ENCODE measurements at places on chromosomes 2 and 18. TPM values are rescaled to one million over a fixed set of nuclear protein-coding genes. Genes with fewer than 3 reads are reported as not detected.

GRCh38 chr2:113176696-113177355 is 3.1 kb downstream of the PSD4 start:
- no peak for DNase-seq

Gene ICA1L
- 8.7 TPM for total RNA-seq

Gene COL3A1
- 3.8 TPM for total RNA-seq

DNA sequence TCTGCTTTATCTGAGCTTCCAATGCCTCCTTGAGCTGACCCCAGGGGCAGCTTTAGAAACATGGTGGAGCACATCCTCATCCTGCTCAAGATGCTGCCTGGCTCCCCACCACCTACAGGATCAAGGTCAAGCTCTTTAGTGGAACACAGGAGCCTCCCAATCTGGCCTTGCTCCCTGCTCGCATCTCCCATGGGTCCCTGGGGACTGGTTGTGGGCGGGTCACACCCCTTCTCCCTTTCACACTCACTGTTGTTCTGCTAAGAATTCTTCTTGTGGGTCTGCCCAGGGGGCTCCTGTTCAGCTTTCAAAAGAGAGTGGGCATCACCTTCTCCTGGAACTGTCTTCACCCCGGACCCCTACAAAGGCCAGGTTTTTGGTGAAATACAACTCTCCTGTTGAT is 8.4 kb upstream of the NT5DC4 start:
- no peak for DNase-seq

Gene EDAR
- total RNA-seq = 0.38 TPM

- DNase-seq = no peak
Measured at GRCh38 chr18:9865764-9866490, 19.8 kb upstream of the TXNDC2 start.

Gene AQP12A
- total RNA-seq = not detected

- peak; percentile 72 for DNase-seq
Measured at GRCh38 chr2:234091432-234091879, 41.0 kb downstream of the SPP2 start.

DNA sequence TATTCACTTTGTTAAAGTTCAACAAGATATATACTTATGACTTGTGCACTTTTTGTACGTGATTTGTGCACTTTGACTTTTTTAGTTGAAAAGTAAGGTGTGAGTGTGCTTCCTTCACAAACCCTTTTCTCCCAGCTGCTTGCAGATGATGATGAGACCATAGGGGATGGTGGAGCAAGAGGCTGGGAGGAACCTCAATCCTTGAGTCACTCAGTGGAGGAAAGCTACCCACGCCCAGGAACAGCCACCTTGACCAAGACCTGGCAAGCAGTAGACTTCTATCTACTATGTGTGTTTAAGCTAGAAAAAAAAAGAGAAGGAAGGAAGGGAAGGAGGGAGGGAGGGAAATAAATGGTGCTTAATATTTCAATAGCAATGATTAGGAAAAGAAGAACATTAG is 25.2 kb upstream of the TAF1B start:
- peak; percentile 38 for DNase-seq

DNA sequence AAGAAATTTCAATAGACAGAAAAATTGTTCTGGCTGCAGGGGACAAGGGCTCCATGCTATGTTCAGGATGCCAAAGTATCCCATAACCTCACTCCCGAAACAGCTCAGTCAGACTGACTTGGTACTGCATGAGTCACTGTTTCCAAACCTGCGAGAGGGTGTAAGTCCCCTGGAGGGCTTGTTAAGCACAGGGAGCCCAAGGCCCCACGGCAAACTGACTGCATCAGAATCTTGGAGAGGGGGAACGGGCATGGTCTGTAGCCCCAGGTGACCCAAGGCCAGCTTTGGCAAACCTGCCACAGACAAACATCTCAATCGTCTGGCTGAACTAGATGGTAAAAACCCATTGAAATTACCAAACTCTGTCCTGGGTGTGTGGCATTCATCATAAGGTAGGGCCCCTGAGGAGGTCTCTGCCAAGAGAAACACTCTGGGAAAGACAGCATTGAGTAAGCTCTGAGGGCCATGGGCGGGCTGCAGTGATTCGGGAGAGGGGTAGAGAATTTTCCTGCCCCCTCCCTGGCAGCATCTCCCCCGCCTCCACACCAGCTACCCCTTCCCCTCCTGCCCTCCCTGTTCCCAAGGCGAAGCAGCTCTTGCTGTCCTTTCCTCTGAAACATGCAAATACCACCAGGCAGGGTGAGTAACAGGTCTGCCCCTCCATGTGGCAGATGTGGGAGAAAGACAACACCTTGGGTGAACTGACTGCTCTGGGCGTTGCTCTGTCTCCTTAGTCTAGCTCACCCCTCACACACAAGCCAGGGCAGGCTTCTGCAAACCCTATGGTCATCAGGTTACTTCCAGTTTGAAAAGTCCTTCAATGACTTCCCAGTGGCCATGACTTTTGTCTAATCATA is 274.7 kb upstream of the SIX2 start:
- DNase-seq = peak; percentile 84

DNA sequence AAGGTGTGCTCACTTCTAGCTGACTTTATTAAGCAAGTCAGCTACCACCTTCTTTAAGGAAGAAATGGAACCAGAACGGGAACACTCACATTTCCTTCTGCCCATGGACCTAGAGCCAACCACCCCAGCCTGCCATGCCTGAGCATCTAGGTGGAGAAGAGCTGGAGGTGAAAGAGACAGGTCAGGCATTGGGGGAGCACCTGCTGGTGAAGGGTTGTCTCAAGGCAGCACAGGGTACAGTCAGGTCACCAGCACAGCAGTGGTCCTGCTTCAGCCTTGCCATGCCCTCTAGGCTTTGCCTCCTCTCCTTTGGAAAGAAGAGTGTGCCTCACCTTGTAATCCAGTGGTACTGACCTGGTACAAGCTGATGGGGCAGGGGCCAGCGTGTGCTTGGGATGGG is 107.9 kb downstream of the KCNF1 start:
- no peak for DNase-seq

DNA sequence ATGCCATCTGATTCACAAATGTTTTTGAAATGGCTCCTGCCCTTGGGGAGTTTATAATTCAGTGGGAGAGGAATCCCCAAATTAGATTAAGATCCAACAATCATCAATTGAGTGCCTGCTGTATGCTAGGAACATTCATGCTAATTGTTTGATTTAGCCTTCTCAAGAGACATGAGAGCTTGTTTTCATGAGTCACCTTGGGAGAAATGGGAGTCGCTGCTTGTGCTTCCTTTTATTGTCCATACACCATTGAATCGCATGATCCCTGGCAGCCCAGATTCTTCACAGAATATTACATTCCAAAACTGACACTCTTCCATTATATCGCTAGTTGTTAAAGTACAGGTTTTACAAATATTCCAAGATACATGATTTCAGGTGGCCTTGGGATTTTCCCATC is 106.0 kb upstream of the MAP3K20 start:
- DNase-seq = peak; percentile 16

DNA sequence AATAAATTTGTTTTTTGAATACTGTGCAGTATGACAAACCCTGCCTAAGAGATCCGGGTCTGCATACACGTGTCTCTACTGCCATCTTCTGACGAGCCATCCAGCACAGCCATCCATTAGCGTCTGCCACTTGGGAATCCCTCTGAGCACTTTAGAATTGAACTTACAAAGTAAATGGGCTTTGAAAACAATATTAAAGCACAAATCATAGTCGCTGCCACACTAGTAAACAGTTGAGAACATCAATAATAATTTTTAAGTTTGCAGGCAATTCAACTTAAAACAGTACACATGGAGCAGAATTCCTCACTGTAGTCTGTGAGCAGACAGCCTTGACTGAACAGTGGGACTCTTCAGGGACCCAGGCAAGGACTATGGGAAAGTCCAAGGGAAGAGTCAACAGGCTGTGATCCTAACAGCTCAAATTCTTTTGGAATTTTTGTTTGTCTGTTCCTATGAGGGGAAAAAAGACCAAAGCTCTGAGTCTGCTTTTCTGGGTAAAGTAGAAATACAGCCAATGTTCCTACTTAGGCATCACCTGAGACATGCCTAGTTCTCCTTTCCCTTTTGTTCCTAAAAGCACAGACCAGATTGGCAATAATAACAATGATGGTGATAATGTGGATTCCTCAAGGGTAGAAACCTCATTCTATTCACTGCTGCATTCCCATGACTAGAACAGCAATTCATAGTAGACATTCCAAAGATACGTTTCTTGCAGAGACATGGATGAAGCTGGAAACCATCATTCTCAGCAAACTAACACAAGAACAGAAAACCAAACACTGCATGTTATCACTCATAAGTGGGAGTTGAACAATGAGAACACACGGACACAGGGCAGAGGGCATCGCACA is 92.9 kb downstream of the MREG start:
- peak; percentile 62 for DNase-seq

Data from mammary epithelial cell (primary cell).